ENCODE measurements at places on chromosomes 3 and 15.

GRCh38 chr15:40743921-40744814 is 10.9 kb downstream of the RMDN3 start:
- H3K27me3 ChIP-seq: no peaks in the 10 kb centered on the region
- H3K4me1 ChIP-seq: peaks cover 7% of the 10 kb centered on the region
- no peak overlapping the region for H3K4me3 ChIP-seq
- DNase-seq: no peak
- H3K36me3 ChIP-seq: peaks cover 11% of the 10 kb centered on the region

DNA sequence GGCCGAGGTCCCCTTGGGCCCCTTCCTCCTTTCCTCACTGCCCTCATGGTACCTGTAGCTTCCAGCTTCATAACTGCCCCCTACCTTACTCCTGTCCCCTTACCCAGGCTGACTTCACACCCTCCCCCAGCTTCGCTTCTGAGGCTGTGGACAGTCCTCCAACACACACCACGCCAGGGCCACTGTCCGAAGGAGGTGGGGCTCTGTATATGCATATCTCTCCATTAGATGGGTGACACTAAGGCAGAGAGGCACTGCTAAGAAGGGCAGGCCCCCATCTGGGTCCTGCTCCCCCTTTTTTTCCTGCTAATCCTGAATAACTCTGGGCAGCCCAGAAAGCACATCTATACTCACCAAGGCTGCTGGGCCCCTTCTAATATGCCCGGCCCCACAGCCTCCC is 1.0 kb upstream of the COL7A1 start:
- H3K4me1 ChIP-seq: peaks cover 35% of the 10 kb centered on the region
- no peak for DNase-seq
- no peaks in the 10 kb centered on the region for H3K27me3 ChIP-seq
- H3K36me3 ChIP-seq: peaks cover 35% of the 10 kb centered on the region
- no peak overlapping the region for H3K4me3 ChIP-seq
- no peak overlapping the region for H3K27ac ChIP-seq

- peaks cover 46% of the 10 kb centered on the region for H3K36me3 ChIP-seq
- no peak overlapping the region for H3K27ac ChIP-seq
- no peak for DNase-seq
- no peaks in the 10 kb centered on the region for H3K27me3 ChIP-seq
- no peak overlapping the region for H3K4me3 ChIP-seq
Observed at GRCh38 chr3:9806688-9807589, 3.1 kb upstream of the TTLL3 start.

DNA sequence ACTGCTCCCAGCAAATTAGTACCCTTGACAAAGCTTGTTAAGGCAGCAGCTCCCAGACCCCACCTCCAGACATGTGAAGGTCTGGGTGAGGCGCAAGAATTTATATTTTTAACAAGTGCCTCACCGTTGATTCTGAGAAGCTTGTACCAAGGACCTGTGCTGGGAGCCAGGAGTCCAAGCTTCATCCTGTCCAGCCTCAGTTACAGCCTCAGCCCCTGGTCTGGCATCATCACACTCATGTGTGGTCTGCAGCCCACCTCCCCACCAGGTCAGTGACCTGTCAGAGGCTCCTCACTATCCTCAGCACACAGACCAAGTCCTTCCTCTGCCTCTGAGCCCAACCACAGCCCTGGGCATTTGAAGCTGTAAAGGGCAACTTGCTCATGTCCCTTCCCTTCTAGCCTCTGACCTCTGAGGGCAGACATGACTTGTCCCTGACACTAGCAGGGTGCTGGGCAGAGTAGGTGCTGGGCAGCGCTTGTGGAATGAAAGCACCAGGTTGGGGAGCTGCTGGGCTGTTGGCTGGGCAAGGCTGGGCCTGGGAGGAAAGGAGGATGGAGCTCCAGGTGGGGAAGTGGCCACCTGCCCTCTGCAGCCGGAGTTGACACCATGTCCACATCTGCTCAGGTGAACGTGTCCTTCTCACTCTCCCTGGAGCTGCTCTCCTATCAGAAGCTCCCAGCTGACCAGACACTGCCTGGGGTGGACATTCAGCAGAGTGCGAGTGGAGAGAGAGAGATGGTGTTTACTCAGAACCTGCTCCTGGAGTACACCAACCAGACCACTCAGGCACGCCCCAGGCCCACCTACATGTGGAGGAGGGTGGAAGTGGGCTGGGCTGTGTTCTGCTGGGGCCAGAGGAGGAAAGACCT is 16.9 kb downstream of the ACAA1 start:
- H3K36me3 ChIP-seq: peaks cover 18% of the 10 kb centered on the region
- no peak for DNase-seq
- no peak overlapping the region for H3K27ac ChIP-seq
- H3K27me3 ChIP-seq: no peaks in the 10 kb centered on the region

DNA sequence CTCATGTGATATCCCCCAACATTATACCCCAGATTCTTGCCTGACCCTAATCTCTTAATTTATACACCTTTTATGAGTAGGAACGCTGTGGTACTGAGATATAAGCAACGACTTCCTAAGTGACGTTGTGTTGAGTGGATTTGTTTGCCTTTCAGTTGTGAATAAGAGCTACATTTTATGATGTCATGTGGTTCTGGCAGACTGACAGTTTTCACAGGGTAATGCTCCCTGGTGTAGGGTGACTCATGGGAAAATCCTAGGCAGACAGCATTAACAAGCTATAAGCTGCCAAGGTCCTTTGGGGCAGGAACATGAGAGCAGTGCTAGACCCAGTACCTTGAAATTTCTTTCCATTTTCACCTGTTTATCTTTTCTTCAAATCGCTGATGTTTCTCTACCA is 11.2 kb downstream of the C3orf52 start:
- H3K4me3 ChIP-seq: no peak overlapping the region
- no peaks in the 10 kb centered on the region for H3K36me3 ChIP-seq
- H3K4me1 ChIP-seq: no peaks in the 10 kb centered on the region
- no peaks in the 10 kb centered on the region for H3K27me3 ChIP-seq
- no peak overlapping the region for H3K27ac ChIP-seq

DNA sequence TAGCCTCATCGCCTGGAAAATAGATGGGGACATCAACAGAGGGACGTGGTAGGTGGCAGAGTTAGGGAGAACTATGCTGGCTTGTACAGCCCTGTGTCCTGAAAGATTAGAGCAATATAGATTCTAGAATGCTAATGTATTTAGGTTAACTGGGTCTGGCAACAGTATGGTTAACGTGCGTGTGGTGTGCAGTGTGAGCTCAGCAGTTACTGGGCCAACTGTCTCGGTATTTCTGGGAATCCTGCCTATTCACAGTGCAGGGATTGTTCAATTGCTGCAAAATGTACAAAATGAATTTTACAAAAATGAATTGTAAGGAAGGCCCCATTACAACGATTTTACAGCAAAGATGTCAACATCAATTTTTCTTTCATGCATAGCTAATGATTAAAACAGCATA is 20.6 kb downstream of the MEIS2 start:
- H3K4me1 ChIP-seq: no peaks in the 10 kb centered on the region
- H3K27ac ChIP-seq: no peak overlapping the region
- H3K27me3 ChIP-seq: no peaks in the 10 kb centered on the region
- no peak overlapping the region for H3K4me3 ChIP-seq

DNA sequence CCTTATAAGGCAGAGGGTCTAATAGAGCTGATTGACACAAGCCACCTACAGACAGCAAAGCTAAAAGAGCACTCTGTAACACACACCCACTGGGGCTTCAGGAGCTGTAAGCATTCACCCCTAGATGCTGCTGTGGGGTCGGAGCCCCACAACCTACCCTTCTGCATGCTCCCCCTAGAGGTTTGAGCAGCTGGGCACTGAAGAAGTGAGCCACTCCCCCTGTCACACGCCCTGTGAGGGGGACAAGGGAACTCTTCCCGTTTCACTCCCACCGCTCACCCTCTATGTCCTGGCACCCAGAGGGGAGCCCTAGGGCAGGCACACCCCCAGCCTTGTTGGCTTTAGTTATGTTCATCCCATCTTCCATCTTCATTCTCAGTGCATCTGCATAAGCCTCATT is 9.4 kb upstream of the CSTA start:
- no peak overlapping the region for H3K4me3 ChIP-seq
- H3K27me3 ChIP-seq: 0 out of 3 replicates have a peak, but pooled peaks cover 6% of the 10 kb centered on the region
- no peaks in the 10 kb centered on the region for H3K36me3 ChIP-seq
- DNase-seq: no peak
